ENCODE measurements at places on chromosomes 11 and 22. TPM values are rescaled to one million over a fixed set of nuclear protein-coding genes. Genes with fewer than 3 reads are reported as not detected.

DNA sequence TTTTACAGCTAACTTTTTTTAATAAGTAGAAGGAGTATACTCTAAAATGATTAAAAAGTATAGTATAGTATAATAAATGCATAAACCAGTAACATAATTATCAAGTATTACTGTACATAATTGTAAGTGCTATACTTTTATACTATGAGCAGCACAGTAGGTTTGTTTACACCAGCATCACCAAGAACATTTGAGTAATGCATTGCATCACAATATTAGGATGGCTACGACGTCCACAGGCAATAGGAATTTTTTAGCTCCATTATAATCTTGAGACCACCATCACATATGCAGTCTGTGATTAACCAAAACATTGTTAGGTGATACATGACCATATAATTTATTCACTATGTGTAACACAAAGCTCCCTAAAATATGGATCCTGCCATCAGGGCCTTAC lies 20.4 kb downstream of the RNF141 start:
- H3K4me1 ChIP-seq = no peaks in the 10 kb centered on the region
- no peaks in the 10 kb centered on the region for H3K27me3 ChIP-seq
- DNase-seq = no peak
- 0 out of 2 replicates have a peak, but pooled peaks cover 4% of the 10 kb centered on the region for H3K36me3 ChIP-seq
- no peak overlapping the region for H3K4me3 ChIP-seq

DNA sequence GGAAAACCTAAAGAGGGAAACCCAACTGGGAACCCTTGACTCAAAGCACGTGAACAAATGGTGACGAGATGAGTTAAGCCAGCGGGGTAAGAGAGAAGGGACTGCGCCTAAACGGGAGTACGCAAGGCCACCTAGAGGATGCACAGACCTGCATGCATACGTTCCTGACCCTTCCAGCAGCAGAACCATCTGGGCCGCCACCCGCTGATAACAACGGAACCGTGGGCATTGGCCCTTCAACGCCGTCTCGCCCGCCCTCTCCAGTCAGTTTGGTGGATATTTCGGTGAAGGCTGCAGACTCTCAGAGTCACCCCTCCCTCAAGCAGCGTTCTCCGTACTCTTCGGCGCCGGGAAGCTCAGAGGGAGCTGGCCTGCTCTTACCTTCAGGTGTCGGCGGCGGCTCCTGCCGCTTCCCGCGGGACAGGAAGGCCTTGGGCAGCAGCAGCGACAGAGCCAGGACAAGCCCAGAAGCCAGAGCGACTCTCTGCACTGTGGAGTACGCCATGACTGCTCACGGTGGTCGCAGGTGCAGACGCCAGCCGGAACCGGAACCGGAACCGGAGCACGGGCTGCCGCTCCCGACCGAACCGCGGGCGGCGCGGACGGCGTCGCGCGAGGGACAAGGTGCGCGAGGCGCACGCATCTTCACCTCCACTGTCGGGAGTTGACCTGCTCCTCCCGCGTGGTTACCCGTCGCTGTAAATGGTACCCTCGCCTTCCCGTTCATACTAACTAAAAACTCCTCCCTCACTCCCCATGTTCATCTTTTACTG lies at the start of gene RIC3:
TSS of gene RIC3 (minus strand) at position 541 of the 773 bp plus-strand sequence. CDS start at position 505, 36 bp downstream.
- peak within 1 kb of the TSS; percentile 83 for H3K4me3 ChIP-seq
- H3K27me3 ChIP-seq = no peaks in the 10 kb centered on the region
- no peak within 1 kb of the TSS for H3K27ac ChIP-seq
- no peaks in the 10 kb centered on the region for H3K4me1 ChIP-seq
- no peaks in the 10 kb centered on the region for H3K36me3 ChIP-seq

DNA sequence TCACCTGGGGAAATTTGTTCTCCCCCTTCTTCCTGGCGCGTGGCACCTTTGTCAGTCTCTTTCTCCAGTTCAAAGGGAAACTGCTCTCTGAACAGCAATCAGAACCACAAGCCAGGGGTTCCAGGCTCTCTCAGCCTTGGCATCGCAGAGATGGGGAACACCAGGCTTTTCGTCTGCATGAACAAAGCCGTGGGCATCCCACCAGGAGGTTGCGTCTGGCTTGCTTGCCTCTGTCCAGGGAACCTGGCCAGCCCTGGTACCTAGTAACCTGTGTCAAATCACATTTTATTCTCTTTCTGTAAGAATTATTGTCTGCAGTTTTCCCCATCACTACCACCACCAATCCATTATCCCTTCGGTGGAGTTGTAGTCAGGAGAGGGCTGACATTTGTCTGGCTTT lies 107.0 kb downstream of the WNT7B start:
- no peak overlapping the region for H3K27ac ChIP-seq
- H3K36me3 ChIP-seq = no peaks in the 10 kb centered on the region
- H3K4me1 ChIP-seq = no peaks in the 10 kb centered on the region
- DNase-seq = no peak
- H3K4me3 ChIP-seq = no peak overlapping the region

DNA sequence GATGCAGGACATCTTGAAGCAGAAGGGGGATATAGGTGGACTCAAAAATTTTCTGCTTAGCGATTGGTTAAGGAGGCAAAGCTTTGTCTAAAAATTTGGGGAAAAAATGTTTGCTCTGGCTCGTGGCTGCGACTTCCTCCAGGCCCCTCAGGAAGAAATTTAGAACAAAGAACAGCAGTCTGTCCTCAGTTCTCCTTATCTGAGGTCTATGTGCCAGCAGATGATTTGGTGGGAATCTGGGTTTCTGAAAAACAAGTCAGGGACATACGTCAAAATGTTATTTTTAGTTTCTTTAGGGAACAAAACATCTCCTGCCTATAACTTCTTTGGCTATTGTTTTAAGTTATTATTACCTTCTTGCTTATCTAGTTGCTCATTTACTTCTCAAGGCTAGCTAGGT lies 8.1 kb downstream of the OR6M1 start:
- H3K27ac ChIP-seq = no peak overlapping the region
- no peak overlapping the region for H3K4me3 ChIP-seq
- DNase-seq = no peak
- peaks cover 11% of the 10 kb centered on the region for H3K36me3 ChIP-seq
- no peaks in the 10 kb centered on the region for H3K4me1 ChIP-seq

- peak overlapping the region; percentile 2 for H3K4me3 ChIP-seq
- H3K4me1 ChIP-seq = no peaks in the 10 kb centered on the region
- H3K27ac ChIP-seq = no peak overlapping the region
- H3K27me3 ChIP-seq = no peaks in the 10 kb centered on the region
- H3K36me3 ChIP-seq = no peaks in the 10 kb centered on the region
Measured at GRCh38 chr11:110565357-110566336, 135.9 kb downstream of the FDX1 start.

- no peaks in the 10 kb centered on the region for H3K4me1 ChIP-seq
- H3K36me3 ChIP-seq = no peaks in the 10 kb centered on the region
- H3K27me3 ChIP-seq = no peaks in the 10 kb centered on the region
- H3K4me3 ChIP-seq = no peak overlapping the region
- no peak for DNase-seq
Measured at GRCh38 chr22:28810821-28811491, 10.6 kb upstream of the XBP1 start.

DNA sequence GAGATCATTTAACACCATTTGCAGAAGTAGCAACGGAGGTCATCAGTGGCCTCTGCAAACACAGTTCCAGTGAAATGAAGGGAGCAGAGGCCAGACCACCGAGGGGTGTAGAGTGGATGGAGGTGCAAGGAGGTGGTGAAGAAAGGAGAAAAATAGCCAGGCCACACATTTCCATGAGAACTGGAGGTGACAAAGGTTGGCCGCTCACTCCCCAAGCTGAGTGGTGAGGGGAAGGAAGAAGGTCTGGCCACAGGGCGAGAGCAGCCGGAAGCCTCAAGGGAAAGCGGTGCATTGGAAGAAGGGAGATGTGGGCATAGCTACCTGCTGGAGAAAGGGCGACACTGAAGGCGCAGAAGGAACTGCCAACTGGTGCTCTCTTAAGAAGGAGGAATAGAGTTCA lies 20.1 kb upstream of the TMPRSS4 start:
- no peaks in the 10 kb centered on the region for H3K36me3 ChIP-seq
- H3K4me3 ChIP-seq = no peak overlapping the region
- no peak overlapping the region for H3K27ac ChIP-seq
- H3K4me1 ChIP-seq = no peaks in the 10 kb centered on the region
- DNase-seq = no peak

GRCh38 chr11:40185793-40186192 lies 1273.7 kb downstream of the LRRC4C start:
- no peaks in the 10 kb centered on the region for H3K4me1 ChIP-seq
- DNase-seq = no peak
- no peak overlapping the region for H3K27ac ChIP-seq
- H3K36me3 ChIP-seq = no peaks in the 10 kb centered on the region
- H3K27me3 ChIP-seq = no peaks in the 10 kb centered on the region

DNA sequence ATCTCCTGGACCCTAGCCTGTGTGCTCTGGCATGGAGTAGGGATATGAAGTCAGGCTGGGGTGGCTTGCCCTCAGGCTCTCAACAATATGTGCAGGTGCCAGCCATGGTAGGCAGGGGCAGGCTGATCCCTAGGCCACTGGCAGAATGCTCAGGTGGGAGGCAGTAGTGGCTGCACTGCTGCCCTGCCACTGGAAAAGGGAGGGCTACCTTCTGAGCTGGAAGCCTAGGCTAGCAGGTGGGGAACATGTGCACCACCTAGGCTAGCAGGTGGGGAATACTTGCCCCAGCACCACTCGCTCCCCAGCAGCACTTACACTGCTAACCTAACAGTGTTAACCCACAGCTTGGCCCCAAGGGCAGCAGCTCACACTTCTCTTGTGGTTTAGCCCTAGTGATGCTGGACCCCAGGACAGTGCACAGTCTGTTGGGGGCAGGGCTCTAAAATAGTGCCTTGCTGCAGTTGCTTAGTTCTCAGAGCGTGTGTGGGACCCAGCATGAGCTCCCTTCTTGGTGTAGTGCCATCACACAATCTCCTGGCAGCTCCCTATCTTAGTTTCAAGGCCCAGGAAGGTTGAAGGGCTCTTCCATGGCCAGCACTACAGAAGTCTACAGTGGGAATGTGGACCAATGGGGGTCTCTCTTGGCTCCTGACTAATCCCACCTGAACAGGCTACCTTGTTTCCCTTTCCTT lies 130.8 kb downstream of the FCHSD2 start:
- no peak overlapping the region for H3K27ac ChIP-seq
- peak; percentile 30 for DNase-seq
- peaks cover 4% of the 10 kb centered on the region for H3K4me1 ChIP-seq
- H3K4me3 ChIP-seq = no peak overlapping the region

DNA sequence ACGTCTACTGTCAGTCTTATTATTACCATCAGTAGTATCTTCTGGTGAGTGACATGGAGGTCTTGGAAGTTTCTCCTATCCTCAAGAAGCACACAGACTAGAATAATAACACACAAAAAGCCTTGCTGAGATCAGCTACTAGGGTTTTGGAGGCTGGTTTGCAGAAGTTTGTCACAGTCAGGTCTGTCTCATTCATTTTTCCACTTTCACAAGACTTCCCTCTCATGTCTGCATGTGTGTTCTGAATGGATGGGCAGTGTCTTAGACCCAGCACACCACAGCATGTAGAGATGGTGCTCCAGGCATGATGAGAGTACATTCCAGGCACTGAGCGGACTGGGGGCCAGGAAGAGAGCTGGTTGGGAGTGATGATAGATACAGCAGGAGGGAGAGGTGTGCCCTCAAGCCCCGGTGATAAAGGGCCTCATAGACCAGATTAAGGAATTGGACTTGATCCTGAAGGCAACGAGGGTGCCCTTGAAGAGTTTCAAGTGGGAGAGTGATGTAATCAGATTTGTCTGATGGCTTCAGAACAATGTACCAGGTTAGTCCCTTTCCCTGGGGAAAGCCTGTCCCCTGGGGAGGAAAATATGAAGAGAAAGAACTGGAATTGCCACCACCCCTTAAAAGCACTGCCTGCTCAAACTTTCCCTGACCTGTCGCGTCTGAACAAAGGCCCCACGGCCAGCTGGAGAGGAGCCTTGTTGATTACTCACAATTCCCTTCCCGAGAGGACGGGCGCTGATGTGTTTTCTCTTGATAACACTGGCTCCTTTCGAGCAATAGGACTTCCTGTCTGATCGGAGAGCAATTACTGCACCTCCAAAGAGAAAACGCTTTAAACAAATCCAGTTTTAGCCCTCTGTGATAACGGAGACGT lies 45.1 kb upstream of the LMO2 start:
- no peak overlapping the region for H3K4me3 ChIP-seq
- DNase-seq = no peak
- H3K27ac ChIP-seq = no peak overlapping the region
- no peaks in the 10 kb centered on the region for H3K4me1 ChIP-seq
- no peaks in the 10 kb centered on the region for H3K27me3 ChIP-seq

- DNase-seq = no peak
- peaks cover 30% of the 10 kb centered on the region for H3K4me1 ChIP-seq
- H3K36me3 ChIP-seq = peaks cover 2% of the 10 kb centered on the region
- H3K27ac ChIP-seq = no peak overlapping the region
- no peak overlapping the region for H3K4me3 ChIP-seq
Measured at GRCh38 chr11:121368364-121369240, 76.0 kb downstream of the SC5D start.

DNA sequence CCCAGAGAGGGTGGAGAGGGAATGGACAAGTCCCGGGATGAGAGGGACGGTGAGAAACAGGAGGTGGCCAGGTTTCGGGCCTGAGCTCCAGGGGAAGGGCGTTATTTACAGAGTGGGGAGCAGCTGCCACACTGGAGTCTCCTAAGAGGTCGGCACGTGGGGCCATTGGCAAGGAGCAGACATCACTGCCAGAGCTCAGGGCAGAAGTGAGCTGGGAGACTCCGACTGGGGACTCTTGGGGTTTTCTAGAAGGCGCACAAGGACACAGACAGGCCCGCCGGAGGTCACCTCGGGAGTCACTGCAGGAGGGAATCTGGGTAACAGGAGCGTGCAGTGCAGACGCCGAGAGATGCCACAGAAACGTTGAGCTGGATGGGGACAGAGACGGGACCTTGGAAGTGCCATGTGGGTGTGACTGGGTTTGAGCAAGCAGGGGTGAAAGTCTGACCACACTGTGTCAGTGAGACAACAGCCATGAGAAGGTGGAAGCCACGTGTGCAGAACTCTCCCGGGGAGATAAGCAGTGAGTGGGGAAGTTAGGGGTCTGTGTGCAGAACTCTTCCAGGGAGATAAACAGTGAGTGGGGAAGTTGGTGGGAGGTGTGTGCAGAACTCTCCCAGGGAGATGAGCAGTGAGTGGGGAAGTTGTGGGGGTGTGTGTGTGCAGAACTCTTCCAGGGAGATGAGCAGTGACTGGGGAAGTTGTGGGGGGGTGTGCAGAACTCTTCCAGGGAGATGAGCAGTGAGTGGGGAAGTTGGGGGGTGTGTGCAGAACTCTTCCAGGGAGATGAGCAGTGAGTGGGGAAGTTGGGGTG lies 187.5 kb downstream of the SHANK2 start:
- no peaks in the 10 kb centered on the region for H3K4me1 ChIP-seq
- DNase-seq = no peak
- no peak overlapping the region for H3K4me3 ChIP-seq
- H3K27ac ChIP-seq = no peak overlapping the region
- peaks cover 5% of the 10 kb centered on the region for H3K36me3 ChIP-seq
- no peaks in the 10 kb centered on the region for H3K27me3 ChIP-seq

GRCh38 chr22:48354096-48354495 lies 1473.6 kb downstream of the BRD1 start:
- H3K4me1 ChIP-seq = no peaks in the 10 kb centered on the region
- H3K27ac ChIP-seq = no peak overlapping the region
- DNase-seq = no peak
- no peaks in the 10 kb centered on the region for H3K36me3 ChIP-seq

The ACTN3 gene
- total RNA-seq = 45.7 TPM

The MAPK1 gene
- 90.3 TPM for total RNA-seq

The SHANK3 gene
- 8.4 TPM for total RNA-seq

Measured in H9 (cell line).